Natural killer cell treated with Interleukin-12 subunit alpha and Interleukin-12 subunit beta and Interleukin-15 and Interleukin-18, amount 100 ng/mL, for 72 hours (primary cell): ENCODE measurements at places on chromosomes 3 and 15.

DNA sequence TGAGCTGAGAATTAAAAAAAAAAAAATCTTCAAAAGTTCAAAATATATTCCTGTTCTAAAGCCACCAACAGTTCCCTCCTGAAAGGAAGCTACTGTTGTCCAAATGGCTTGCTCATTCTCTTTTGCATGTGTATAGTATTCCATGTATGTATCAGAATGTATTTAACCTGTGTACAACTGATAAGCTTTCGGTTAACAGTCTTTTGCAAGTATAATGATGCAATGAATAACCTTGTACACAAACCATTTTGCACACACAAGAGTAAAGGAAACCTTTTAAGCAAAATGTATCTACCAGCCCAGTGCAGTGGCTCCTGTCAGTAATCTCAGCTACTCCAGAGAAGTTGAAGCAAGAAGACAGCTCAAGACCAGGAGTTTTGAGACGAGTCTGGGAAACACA lies 32.6 kb downstream of the TOPBP1 start:
- DNase-seq = no peak

DNA sequence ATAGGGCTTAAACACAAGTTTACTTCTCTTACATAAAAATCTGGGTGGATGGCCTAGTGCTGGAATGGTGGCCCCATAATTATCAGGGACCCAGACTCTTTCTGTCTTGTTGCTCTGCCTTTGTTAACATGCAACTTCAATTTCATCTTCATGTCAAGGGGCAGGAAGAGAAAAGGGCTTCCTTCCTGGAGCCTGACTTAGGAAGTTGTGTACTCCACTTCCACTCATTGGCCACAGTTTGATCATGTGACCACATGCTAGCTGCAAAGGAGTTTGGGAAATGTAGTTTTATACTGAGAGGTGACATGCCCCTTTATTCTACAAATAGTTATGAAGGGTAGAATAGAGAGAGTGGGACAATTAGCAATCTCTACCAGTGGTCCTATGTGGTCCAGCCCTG lies 39.3 kb downstream of the RHCG start:
- no peak for DNase-seq

DNA sequence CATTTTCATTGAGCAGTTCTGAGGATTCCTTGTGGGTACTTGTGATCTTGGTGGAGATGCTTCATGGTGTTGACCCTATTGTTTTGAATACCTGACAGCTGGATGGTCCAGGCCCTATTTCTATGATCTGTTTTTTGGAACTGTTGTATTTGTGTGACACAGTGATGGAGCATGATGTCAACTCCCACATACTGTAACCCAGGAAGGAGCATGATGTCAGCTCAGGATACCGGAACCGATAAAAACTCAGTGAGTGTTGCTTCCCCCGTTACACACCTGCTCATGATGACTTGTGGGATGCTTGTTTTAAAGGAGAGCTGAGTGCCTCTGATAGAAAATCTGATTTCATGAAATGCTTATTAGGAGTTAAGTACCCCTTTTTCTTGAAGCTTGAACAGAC lies 45.1 kb downstream of the ZBTB38 start:
- no peak for DNase-seq

- DNase-seq = no peak
Observed at GRCh38 chr15:28105224-28105791, 6.2 kb upstream of the OCA2 start.

GRCh38 chr3:30076899-30077298 lies 529.5 kb upstream of the TGFBR2 start:
- no peak for DNase-seq

DNA sequence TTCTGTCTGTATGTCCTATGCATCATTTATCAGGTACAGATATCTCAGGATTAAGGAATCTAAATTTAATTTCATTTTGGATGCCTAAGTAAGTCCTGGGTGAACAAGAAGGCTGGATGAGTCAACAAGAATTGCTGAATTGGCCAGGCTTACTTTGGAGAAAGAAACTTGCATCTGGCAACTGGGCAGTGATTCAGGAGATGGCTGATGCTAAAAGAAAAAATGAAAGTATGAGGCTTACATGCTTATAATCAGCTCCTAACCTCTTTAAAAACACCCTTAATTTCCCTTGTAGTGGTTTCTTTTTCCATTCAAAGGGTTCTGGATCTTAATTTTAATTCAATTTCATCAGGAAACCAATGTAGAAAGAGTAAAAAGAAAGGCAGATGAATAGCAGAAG lies 228.8 kb upstream of the PEX5L start:
- DNase-seq = no peak

GRCh38 chr15:100112636-100113305 lies 229.0 kb downstream of the ADAMTS17 start:
- no peak for DNase-seq

- DNase-seq = no peak
Observed at GRCh38 chr3:89270201-89270600, 162.8 kb downstream of the EPHA3 start.

- no peak for DNase-seq
Observed at GRCh38 chr3:55198554-55198953, 270.7 kb upstream of the LRTM1 start.

DNA sequence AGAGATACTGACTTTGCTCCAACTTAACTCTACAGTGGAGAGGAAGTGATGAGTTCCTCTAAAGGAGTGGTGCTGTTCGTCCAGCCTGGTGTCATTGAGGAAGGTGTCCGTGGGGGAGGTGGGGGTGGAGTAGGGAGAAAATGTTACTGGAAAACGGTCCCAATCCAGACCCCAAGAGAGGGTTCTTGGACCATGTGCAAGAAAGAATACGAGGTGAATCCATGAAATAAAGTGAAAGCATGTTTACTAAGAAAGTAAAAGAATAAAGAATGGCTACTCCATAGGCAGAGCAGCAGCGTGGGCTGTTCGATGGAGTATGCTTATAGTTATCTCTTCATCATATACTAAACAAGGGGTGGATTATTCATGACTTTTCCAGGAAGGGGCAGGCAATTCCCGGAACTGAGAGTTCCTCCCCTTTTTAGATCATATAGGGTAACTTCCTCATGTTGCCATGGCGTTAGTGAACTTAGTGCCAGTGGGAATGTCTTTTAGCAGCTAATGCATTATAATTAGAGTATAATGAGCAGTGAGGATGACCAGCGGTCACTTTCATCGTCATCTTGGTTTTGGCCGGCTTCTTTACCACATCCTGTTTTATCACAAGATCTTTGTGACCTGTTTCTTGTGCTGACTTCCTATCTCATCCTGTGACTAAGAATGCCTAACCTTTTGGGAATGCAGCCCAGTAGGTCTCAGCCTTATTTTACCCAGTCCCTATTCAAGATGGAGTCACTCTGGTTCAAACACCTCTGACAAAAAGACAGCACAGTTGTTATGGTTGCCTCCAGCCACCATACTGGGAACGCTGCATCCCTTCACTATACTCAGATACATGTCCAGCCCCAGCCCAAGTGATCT lies 38.6 kb downstream of the CLEC3B start:
- DNase-seq = peak; percentile 64

DNA sequence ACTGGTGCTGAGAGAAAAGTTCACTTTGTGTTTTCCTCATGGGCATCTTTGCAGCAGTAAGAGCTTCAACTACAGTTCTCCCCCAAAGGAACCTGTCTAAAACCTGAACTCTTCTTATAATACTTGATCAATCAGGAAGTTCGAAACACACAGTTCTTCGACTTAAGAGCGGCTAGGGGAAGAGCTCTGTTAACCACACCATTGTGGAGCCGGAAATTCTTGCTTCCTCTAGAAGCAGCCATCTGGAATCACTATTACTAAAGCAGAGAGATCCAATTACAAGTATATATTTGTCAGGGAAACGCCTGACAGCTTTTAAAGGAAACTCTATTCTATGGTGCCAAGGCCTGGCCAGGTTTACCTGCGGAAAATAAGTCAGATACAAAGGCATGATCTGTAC lies 337.3 kb upstream of the CBLB start:
- no peak for DNase-seq

DNA sequence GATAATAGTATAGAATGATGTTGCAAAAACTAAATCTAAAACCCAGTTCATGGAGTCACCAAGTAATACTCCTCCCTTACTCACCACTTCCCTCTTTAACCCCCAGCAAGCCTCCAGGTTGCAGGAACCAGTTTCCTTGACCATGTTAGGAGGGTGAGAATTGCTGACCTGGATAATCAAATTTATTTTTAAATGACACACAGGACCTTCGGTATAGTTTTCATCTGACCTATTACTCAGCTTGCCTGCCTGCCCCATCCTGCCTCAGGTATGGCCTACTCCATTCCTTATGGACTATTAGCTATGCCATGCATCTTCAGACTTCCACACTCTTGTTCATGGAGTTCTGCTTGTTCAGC lies 883 bp downstream of the RTP4 start:
- no peak for DNase-seq

DNA sequence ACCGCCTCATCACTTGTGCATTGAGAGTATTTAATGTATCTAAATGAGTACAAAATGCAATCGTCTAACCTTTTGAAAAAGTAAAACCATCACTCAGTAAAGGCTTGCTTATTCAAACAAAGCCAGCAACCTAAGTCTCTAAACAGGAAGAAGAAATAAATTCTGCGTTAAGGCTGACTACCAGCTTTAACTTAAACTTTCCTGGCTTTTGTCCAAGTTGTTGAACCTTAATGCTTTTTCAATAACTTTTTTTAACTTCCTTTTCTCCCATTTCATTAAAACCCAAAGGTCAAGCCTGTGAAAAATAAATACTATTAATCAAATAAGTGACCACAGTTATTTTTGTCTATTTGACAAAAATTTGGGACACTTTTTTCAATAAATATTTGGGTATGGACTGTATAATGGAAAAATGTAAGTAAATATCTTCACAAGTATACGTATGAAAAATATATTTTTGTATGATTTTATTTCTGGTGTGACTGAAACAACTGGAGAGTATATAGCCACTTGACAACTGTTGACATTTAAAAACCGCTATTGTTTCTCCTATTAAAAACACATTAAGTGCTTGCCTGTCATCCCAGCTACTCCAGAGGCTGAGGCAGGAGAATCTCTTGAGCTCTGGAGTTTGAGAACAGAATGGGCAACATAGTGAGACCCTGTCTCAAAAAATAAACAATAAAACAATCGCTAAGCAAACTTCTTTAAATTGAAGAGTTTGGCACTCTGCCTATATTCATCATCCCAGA lies 2.9 kb downstream of the KLHL24 start:
- DNase-seq = no peak

DNA sequence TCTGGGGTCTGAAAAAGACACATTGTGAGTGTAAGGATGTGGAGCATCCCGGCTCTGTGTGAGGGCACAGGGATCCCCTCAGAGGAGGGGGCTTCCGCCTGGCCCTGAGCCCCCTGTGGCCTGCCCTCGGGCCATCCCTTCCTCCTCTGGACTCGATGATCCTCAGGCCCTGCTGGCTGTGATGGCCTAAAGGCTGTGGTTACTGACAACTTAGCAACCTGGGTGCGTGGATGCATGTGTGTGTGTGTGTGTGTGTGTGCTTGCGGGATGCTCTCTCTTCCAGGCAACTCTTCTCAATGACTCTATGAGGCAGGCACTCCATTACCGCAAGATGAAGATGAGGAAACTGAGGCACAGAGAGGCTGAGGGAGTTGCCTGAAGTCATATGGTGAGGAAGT lies 66.0 kb downstream of the ASB7 start:
- DNase-seq = no peak

GRCh38 chr3:49801160-49801559 lies 1.5 kb upstream of the CDHR4 start:
- no peak for DNase-seq

DNA sequence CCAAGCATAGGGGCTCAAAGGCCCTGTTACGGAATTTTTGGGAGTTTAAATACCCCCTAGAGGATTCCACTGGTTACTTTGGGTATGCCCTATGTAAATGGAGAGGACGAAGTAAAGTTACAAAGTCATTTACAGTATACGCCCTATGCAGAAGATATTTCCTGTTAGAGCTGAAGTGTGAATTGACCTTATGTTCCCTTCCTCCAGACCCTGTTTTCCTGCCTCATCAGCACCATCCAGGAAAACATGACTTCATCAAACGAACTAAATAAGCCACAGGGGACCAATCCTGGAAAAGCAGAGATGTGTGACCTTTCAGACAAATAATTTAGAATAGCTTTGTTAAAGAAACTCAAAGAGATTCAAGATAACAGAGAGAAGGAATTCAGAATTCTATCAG lies 177.4 kb downstream of the SQOR start:
- no peak for DNase-seq

DNA sequence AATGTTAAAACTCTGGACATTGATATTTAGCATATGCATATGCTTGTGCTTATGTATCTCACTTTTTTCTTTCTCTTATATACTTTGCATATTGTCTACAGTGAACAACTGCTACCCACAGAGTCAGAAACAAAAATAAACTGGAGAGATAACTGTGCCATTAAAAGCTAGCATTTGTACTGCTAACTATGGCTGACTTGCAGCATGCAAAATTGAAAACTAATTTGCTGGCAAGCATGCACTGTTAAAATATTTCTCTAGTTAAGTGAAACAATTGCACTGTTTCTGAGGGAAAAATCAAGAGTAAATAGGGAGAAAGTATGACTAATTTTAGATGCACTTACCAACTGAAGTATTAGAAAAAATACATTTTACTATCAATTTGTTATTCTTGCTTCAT lies 177.8 kb downstream of the CBLB start:
- no peak for DNase-seq

DNA sequence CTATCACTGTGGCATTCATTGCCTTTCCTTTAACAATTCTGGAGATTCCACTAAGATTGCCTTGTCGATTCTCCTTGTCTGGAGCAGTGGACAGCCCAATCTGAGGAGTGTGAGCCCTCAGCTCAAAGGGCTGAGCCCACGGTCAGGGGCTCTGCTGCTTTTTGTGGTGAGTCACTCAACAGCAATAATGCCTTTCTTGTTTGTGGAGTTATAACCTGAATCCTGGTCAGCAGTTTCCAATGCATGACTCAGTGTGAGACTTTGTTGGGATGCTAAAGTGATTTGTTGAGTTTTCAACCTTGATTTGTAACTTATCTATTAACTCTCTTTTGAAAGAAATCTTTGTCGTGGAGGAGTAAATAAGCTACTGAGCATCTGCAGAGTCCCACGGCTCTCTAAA lies 183.5 kb downstream of the TJP1 start:
- no peak for DNase-seq

GRCh38 chr3:168123201-168124176 lies 27.8 kb upstream of the GOLIM4 start:
- no peak for DNase-seq

DNA sequence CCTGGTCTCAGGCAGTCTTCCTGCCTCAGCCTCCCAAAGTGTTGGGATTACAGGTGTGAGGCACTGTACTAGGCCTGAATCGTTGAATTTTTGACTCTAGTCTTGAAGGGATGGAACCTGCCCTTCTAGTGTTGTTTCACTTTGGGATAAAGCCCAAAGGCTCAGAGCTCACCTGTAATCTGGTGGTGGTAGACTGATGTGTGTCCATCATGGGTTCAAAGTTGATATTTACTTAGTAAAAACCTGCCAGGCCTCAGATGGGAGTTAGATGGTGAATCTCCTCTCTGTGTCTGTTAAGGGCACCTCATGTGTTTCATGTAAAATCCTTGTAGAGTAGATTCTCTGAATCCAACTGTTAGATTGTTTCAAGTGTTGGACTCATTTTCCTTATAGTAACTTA lies 41.1 kb downstream of the FNDC3B start:
- DNase-seq = no peak
